ENCODE measurements at places on chromosomes 13 and 19.
A peak's percentile ranks its signal among the peaks of the same experiment; 100 is the strongest.

GRCh38 chr13:50829896-50830295 is 13.6 kb downstream of the DLEU7 start:
- DNase-seq = no peak

- DNase-seq = no peak
Observed at GRCh38 chr13:36377826-36378468, 31.8 kb upstream of the SPART start.

DNA sequence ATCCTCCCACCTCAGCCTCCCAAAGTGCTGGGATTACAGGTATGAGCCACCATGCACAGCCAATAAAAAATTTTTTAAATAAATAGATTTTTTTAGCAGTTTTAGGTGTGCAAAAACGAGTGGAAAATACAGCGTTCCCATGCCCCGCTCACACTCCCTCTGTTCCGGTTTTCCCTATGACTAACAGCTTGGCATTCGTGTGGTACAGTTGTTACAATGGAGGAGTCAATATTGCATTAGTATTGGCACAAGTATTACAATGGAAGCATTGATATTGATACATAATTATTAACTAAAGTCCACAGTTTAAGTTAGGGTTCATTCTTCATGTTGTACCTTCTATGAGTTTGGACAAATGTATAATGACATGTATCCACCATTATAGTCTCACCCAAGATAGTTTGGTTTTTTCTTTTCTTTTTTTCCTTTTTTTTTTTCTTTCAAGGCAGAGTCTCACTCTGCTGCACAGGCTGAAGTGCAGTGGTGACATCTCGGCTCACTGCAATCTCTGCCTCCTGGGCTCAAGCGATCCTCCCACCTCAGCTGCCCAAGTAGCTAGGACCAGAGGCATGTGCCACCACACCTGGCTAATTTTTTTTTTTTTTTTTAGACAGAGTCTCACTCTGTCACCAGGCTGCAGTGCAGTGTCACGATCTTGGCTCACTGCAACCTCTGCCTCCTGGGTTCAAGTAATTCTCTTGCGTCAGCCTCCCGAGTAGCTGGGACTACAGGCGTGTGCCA is 15.4 kb upstream of the RAB20 start:
- no peak for DNase-seq

DNA sequence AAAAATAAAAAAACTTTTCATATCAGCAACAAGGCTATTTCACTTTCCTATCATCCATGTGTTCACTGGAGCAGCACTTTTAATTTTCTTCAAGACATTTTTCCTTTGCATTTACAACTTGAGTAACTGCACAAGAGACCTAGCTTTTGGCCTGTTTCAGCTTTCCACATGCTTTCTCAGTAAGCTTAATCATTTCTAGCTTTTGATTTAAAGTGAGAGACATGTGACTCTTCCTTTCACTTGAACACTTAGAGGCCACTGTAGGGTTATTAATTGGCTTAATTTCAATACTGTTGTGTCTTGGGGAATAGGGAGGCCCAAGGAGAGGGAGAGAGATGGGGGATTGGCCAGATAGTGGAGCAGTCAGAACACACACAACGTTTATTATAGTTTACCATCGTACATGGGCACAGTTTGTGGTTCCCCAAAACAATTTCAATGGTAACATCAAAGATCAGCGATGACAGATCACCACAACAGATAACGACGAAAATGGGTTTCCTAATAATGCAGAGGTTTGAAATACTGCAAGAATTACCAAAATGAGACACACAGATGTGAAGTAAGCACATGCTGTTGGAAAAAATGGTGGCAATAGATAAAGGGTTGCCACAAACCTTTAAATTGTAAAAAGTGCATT is 117.6 kb downstream of the GGACT start:
- no peak for DNase-seq

DNA sequence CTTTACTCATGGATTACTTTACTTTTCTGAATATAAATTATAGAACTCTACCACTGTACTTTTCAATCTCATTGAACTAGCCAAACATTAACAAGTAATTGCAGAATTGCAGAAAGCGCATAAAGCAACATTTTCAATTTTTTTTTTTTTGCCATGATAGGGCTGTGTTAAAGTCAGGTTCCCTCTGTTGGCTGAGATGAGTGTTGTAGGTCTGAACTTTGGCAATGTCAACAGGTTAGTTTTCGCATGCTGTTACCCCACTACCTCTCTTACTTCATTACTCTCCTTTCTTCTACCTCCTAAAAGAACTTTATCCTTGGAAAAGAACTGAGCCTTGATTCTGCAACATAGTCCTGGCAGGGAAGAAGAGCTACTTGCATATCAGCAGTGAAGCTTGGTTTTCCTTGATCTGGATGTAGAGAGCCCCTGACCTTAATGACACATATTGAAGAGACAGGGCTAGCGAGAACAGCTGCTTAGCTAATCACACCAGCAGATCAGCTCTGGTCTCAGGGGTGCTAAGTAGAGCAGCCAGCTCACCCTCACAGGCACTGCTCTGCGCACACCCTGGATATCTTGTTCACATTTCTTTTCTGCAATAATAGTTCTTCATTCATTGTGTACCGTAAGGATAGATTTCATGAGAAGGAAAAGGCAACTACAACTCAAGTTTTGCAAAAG is 119.5 kb downstream of the FLT1 start:
- DNase-seq = no peak

- peak; percentile 78 for DNase-seq
Observed at GRCh38 chr19:50330365-50331078, 1.3 kb upstream of the KCNC3 start.

DNA sequence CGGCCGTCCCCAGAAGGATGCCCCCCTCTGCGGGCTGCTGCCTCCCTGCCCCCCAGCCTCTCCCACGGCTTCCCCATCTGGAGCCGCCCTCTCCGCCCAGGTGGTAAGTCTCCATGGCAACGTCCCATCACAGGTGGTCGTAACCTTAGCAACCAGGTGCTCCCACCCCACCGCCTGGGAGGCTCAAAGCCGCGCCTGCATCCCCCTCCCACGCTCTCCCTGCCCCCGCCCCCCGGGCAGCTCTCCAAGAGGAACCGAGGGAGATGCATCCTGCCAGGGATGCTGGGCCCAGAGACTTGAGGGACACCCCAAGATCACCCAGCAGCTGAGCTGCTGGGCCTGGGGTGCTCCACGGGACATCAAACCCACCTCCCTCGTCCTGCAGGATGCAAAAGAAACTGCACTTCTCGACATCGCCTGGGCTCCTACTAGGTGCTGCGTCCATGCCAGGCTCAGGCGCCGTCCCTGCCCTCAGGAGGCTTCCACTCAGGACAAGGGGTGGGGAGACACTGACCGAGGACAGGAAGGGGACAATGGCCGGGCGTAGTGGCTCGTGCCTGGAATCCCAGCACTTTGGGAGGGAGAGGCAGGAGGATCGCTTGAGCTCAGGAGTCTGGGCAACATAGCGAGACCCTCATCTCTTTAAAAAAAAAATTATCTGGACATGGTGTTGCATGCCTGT is 5.0 kb upstream of the LINGO3 start:
- no peak for DNase-seq

DNA sequence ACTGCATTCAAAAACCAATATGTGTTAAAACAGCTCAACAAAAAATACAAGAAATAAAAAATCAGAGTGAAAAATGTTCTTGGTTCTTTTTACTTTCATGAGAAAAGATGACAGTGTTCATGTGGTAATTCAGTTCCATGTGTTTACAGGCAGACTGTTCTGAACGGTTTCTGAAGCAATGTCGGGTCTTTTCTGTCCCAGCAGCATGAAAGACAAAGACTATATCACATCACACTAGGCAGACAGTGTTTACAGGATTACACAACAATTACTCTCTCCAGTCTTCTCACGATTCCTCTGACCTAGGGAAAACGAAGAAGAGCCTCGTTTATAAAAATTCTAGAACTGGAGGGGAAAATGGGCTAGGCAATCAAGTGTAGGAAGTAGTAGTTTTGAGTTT is 83.4 kb downstream of the UBL3 start:
- no peak for DNase-seq

- DNase-seq = peak; percentile 78
Observed at GRCh38 chr19:40305403-40305802, 20.3 kb upstream of the AKT2 start.

GRCh38 chr13:77907666-77908341 is 10.8 kb downstream of the EDNRB start:
- no peak for DNase-seq

DNA sequence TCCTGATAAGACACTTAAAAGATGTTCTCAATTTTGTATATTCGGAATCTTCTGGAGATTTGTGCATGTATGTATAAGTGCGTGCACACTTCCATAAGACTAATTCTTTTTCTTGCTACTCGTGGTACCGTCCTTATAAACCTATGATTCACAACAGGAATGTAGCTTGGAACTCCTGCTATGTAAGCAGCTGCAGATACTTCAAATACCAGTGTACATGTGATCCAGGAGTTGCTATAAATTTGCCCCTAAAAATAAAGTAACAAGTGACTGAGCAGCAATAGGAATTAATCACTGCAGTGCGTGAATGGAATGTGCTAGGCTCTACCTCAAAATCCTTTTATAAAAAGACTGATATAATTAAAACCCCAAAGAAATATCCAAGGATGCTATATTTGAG is 214.9 kb downstream of the KLF5 start:
- no peak for DNase-seq

DNA sequence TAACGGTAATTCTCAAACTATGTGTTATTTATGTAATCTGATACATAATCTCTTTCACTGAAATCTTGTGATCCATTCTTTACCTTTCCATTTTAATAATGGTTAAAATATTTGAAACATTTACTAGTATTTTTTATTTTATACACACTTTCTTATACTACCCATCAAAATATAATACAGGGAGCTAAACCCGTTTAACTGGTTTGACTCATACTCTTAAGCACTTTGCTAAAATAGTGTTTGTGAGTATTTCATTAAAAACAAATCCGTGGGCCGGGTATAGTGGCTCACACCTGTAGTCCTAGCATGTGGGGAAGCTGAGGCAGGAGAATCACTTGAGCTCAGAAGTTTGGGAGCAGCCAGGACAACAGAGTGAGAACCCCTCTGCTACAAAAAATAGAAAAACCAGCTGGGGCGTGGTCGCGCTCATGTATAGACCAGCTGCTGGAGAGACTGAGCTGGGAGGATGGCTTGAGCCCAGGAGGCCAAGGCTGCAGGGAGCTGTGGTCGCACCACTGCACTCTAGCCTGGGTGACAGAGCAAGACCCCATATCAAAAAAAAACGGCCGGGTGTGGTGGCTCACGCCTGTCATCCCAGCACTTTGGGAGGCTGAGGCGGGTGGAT is 43.8 kb upstream of the DCUN1D2 start:
- no peak for DNase-seq

- peak; percentile 98 for DNase-seq
Observed at GRCh38 chr19:2096480-2097202, at the start of gene IZUMO4. Gene IZUMO4 (plus strand): TSS chr19:2096915. CDS start chr19:2096946, 31 bp downstream.

DNA sequence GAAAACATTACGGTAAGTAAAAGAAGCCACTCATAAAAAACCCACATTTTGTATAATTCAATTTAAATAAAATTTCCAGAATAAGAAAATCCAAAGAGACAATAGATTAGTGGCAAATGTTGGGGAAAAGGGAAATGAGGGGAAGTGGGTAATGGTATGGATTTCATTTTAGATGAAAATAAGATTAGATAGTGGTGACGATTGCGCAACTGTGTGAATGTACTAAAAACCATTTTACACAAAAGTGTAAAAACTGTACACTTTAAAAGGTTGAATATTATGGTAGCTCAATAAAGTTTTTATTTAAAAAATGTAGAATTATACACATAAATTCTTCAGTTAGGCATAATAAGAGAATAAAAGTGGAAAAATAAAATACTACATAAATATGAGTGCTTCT is 3.7 kb downstream of the MBD3L1 start:
- no peak for DNase-seq

- no peak for DNase-seq
Observed at GRCh38 chr13:60134376-60134775, 29.4 kb downstream of the DIAPH3 start.

DNA sequence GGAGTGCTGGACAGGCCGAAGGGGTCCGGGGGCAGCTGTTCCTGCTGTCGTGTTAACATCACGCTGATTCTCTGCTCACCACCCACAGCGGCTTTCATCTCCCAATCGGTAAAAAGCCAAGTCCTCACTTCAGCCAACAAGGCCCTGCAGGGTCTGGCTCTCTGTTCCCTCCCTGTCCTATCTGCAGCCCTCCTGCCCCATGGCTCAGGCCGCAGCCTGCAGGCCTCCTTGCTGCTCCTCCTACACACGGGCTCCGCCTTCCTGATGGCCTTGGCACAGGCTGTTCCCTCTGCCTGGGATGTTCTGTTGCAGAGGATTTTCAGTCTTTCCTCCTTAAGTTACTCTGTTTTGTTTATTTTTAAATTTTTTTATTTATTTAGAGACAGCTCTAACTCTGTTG is 22.2 kb downstream of the FUZ start:
- no peak for DNase-seq

DNA sequence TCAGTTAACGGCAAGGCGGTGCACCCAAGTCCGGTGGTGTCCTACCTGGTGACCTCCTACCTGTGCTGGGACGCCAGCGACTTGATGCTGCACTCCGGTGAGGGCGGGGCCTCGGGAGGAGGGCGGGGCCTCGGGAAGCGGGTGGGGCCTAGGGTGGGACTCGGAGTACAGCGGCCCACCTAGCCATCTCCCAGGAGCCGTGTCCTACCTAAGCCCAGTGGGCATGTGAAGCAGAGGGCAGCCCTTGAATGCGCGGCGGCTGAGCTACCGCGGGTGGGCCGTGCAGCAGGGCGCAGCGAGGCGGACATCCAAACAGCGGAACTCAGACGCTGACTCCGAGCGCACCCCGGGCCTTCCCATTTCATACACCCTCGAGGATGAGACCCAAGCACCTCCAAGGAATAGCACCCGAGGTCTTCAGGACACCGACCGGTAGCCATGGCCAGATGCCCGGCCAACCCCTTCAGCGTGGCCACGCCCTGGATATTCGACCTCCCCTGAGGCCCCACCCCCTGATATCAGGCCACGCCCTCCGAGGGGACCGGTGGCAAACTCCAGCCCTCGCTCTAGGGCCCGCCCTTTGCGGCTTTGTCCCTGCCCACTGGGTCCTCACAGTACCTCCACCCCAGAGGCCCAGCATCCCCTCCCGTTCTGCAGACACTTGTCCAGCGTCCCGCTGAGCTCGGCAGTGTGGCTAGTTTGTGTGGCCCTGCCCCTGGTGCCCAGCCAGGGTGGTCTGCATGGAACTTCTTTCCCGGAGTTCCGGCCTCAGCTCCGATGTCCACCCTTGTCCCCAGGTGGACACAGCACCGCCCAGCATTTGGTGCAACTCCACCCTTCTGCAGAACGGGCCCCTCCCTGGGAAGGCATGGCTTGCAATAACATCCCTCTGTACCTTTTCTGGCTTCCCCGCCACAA is 5.4 kb downstream of the KLK1 start:
- DNase-seq = peak; percentile 93

DNA sequence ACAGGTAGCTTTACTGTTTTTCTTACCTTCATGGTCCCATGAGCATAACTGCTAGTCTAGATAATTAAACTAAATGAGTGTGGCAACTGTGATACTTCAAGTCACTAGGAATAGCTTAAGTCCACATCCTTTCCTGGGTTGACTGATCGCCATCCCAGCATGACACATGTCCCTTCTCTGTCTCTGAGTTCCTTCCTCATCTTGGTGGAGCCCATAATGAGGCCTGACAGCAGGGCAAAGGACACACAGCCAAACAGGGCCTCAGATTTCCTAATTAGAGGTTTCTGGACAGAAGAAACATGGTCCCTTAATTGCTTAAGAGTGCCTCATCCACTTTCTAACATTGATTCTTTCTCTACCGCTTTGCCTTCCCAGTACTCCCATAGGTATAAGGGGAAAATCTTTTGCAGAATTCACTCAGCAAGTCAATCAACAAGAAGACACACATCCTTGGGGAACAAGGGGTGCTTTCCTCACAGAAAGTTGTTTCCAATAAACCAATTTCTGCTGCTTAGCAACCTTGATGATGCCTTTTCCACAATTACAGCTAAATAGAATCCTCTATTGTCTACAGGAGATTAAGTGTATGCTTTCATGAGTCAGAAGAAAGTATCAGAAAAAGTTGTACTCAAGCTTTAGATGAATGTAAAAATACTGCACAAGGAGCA is 208.3 kb upstream of the SERP2 start:
- DNase-seq = no peak

Measured in RPMI8226 (cell line).